Cardiac muscle cell (in vitro differentiated cells and primary cell): ENCODE measurements at places on chromosomes 3 and 15. TPM values are rescaled to one million over a fixed set of nuclear protein-coding genes. Genes with fewer than 3 reads are reported as not detected.

Gene SETD5
- total RNA-seq = 107 and 275 TPM in 2 replicates

- H3K4me3 ChIP-seq = no peak overlapping the region
- no peaks in the 10 kb centered on the region for H3K4me1 ChIP-seq
- DNase-seq = no peak
- no peaks in the 10 kb centered on the region for H3K36me3 ChIP-seq
Observed at GRCh38 chr3:140843656-140844055, 98.0 kb upstream of the SLC25A36 start.

GRCh38 chr3:128845778-128846485 lies 33.5 kb upstream of the ACAD9 start:
- no peak overlapping the region for H3K4me3 ChIP-seq
- peak; percentile 83 for DNase-seq

- no peak overlapping the region for H3K4me3 ChIP-seq
- DNase-seq = no peak
- H3K27me3 ChIP-seq = no peaks in the 10 kb centered on the region
- H3K36me3 ChIP-seq = no peaks in the 10 kb centered on the region
- no peak overlapping the region for H3K27ac ChIP-seq
Observed at GRCh38 chr15:38721568-38721945, 156.9 kb upstream of the RASGRP1 start.

DNA sequence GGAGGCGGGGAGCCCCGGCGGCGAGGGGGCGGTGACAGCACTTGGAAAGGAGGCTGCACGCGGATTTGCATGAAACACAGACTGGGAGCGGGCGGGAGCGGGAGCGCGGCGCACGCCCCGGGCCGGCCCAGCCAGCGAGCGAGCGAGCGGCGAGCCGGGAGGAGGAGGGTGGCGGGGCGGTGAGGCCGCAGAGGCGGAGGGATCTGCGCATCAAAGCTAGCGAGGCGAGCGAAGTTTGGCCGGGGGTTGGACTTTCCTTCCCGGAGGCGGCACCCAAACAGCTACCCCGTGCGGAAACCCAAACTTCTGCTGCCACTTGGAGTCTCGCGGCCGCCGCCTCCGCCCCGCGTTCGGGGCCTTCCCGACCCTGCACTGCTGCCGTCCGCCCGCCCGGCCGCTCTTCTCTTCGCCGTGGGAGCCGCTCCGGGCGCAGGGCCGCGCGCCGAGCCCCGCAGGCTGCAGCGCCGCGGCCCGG lies at the start of gene SMAD3:
Gene SMAD3, plus strand, starts transcription at position 72 of the 475 bp plus-strand sequence. CDS start 553 bp downstream, outside the sequence.
- H3K36me3 ChIP-seq = no peaks in the 10 kb centered on the region
- peak within 1 kb of the TSS; percentile 93 for H3K27ac ChIP-seq

- no peak overlapping the region for H3K27ac ChIP-seq
- no peaks in the 10 kb centered on the region for H3K4me1 ChIP-seq
- no peaks in the 10 kb centered on the region for H3K36me3 ChIP-seq
- no peak overlapping the region for H3K4me3 ChIP-seq
- no peaks in the 10 kb centered on the region for H3K27me3 ChIP-seq
Observed at GRCh38 chr3:60469481-60469880, 781.8 kb downstream of the FHIT start.

- H3K27ac ChIP-seq = no peak overlapping the region
- H3K27me3 ChIP-seq = no peaks in the 10 kb centered on the region
- H3K4me3 ChIP-seq = no peak overlapping the region
- H3K4me1 ChIP-seq = no peaks in the 10 kb centered on the region
- DNase-seq = no peak
Observed at GRCh38 chr15:80429964-80430363, 25.8 kb downstream of the ARNT2 start.
